ENCODE measurements at places on chromosomes 7 and 10. TPM values are rescaled to one million over a fixed set of nuclear protein-coding genes. Genes with fewer than 3 reads are reported as not detected.
A peak's percentile ranks its signal among the peaks of the same experiment; 100 is the strongest.

The SH2D4B gene
- total RNA-seq = 0.10 TPM

- no peak for DNase-seq
Measured at GRCh38 chr10:30160271-30160982, 101.0 kb upstream of the JCAD start.

DNA sequence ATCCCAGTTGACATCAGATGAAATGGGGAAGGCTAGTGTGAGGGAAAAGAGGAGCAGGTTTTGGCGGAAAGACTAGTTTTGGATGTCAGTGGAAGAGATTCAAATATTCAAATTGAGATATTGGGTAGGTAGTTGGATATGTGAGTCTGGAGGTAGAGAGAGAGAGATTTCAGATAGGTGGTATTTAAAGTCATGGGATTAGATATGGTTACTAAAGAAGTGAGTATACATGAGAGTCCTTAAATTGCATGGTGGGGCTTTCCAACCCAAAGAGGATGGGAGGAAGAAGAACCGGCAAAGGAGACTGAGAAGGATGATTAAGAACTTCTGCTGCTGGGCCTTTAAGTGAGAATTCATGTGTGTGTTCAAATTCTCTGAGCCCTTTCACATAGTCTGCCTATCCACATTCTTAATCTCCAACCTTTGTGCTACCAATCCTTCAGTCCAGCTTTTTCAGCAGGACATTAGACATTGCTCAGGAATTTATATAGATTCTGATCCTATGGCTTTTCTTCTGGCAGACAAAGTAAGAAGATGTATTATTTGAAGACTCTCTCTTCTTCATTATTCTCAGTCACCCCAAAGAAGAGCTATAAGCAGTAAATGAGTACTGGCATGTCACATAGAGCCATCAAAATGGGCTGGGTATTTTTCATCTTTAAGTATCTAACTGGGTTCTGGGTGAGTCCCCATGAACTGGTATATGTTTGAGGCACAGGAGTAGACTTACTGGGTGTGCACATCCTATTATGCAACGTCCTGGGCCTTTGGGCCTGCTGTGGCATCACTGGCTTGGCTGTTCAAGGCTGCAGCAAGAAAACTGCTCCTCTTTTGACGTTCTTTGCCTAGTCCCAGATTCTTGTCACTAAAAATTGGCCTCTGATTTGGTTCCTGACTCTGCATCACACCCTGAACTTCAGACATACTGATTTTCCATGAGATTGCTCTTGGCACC lies 33.6 kb downstream of the ST7 start:
- no peak for DNase-seq

DNA sequence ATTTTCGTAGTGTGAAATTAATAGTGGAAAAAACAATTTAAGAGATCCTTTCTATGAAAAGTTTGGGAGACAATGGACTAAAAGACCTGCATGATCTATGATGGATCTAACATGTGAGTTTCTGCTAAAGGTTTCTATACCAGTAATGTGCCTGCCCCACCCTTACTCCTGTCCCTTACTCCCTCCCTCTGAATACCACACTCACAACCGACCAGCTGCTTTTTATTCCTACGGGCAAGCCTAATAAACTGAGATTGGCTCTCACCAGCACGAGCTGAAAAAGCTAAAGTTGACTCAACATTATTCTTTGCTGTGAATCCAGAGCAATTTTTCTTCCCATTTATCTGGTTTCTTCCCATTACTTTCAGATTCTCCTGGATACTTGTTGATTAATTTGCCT lies 17.8 kb upstream of the REEP3 start:
- DNase-seq = no peak

DNA sequence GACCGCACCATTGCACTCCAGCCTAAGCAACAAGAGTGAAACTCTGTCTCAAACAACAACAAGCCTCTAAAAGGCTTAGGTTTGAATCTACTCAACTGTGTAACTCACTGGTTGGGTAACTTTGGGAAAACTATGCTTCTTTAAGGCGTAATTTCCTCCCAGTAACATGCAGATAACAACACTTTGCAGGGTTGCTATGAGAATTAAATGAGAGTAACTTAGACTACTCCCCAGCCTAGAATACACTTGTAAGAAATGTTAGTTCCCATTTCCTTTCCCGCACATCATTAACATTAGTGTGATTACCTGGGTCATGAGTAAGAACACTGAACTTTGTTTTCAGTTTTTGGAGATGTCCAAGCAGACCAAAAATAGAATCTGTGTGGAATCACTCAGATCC lies 5.4 kb upstream of the MYPN start:
- no peak for DNase-seq

The CTNNA3 gene
- not detected for total RNA-seq

- DNase-seq = no peak
Measured at GRCh38 chr7:92682330-92682729, 92.1 kb upstream of the FAM133B start.

The SGCE gene
- 164 TPM for total RNA-seq

DNA sequence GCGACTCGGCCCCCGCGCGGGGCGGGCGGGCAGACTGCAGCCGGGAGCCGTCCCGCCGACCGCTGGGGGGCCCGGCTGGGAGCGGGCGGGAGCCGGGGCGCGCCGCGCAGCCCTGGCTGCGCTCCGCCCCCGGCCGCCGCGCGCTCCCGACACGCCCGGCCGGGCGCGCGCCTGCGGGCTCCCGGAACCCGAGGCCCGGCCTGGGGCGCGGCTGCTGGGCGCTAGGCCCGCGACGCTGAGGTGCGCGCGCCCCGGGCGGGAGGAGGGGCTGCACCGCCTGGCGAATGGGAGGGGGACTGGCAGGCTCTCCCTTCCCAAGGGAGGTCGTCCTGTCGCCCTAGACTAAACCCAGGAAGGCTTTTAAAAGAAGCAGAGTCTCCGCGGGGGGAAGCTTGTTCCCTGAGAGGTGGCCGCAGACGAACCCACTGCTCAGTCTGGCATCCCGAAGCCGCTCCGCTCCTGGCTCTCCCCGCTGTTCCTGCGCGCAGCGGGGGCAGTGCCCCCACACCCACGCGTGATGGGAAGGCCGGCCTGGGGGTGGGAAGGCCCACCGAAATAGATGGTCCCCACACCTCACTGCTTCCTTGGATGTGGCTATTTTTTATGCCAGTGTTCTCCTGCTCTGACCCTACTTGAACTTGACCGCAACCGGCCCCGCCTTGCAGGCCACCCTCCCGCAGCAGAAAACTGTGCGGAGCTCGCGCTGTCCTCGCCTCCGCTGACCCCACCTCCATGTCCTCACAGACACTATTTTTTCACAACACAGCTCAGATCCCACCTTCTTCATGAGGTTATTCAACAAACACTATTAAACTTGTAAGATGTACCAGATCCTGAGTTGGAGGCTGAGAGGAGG lies at the start of gene VOPP1:
VOPP1 (minus strand) TSS at position 125 of the 856 bp plus-strand sequence. CDS start 178 bp downstream, outside the sequence.
- DNase-seq = peak; percentile 79
